ENCODE measurements at places on chromosomes 1 and 21.

DNA sequence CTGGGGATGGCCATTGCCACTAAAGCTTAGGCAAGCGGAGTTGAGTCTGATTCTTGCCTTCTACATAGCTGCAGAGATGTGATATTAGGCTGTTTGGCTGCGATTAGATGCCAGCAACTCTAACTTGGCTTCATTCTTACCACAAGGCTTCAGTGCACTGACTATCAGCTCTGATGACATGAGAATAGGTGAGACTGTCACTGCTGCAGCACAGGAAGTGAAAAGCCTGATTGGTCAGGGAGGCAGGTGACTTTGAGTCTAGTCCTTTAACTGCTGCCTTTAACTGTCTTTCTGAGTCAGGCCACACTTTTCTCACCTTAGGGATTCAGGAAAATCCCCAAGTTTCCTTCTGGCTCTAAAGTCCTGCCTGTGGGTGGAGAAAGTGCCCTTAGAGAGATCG lies 14.1 kb upstream of the PLXNA2 start:
- DNase-seq = no peak

DNA sequence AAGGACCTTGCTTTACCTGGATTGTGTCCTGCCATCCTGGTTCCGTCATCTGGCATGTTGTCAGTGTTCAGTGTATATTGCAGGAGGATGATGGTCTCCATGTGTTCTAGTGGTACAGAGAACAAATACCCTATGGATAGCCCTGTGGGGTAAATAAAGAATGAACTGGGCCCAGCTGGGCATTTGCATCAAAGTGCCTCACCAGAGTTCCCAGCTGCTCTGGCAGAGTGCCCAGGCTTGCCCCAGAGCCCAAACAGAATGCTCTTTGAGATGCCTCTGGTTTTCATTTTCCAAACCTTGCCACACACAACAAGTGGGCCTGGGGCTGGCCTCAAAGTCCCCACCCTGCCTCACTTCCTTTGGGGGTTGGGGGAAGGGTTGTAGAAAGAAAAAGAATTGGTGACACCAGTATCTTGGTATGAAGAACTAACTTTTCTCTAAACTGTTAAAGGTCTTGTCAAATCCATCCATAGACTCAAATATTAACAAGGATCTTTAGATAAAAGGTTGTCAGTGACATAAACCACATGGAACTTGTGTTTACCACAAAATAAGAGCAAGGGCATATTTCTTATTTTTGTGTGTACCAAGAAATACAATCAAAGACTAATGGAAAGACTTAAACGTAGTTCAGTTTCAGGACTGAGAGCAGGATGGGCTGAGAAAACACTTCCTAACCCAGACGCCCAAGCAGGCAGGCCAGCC lies 82.2 kb downstream of the LMO4 start:
- DNase-seq = no peak

- peak; percentile 77 for DNase-seq
Observed at GRCh38 chr1:181094416-181095212, 6.1 kb downstream of the IER5 start.

- DNase-seq = no peak
Observed at GRCh38 chr1:219790834-219791615, 137.3 kb downstream of the SLC30A10 start.

DNA sequence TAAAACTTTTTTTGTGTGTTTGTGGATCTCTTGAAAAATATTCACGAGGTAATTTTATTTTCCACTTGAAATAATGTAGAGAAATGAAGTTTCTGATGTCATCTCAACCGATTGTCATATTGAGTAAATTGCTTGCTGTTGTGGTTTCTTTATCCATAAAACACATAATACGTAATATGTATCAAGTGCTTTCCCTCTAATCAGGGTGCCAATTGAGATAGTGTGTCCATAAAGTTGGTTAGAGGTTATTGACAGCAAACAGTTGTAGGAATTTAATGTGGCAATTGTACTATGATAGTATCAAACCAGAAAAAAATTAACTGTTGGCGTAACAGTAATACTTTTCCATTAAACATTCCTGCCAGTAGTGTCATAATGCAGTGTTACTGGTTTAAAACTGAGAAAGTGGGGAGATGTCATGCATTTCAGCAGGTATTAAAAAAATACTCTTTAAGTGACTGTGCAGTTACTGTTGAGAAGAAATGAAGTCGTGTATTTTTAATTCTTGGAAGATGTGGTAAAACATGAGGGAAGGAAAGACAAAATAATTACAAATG lies 38.3 kb downstream of the USP25 start:
- no peak for DNase-seq

DNA sequence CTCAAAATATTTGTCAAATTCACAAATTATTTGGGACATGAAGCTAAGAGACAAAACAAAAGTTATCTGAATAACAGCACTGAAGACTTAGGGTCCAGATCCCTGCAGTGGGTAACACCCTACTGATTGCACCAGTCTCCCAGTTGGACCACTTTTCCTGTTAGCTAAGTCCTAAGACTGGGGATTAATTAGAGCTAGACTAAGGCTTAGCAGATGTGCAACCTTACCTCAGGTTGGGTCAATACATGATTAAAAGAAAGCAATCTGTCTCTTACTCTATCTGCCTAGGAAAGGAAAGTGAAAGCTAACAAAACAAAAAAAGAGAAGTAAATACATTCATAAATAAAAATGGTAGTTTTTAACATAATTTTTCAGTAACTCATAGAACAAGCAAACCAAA lies 737.2 kb upstream of the CHRM3 start:
- no peak for DNase-seq

DNA sequence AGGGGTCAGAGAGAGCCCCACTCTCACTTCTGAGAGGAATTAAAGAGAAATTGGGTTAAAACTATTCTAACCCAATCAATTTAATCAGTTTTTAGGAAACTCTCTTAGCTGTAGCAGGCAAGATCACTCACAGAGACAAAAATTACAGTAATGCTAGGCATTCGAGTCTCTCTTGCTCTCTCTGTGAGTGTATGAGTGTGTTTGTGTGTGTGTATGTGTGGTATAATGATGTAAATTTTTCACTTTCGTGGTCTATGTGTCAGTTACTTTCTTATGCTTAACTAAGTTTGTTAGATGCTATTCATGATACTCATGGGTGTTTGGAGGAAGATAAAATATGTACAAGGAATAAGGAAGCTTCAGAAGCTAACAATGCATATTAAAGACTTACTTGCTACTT lies 131.3 kb downstream of the FASLG start:
- DNase-seq = no peak

GRCh38 chr1:8239306-8240023 lies 78.4 kb upstream of the SLC45A1 start:
- peak; percentile 82 for DNase-seq

GRCh38 chr21:46664316-46664995 lies 29.0 kb downstream of the PRMT2 start:
- no peak for DNase-seq

DNA sequence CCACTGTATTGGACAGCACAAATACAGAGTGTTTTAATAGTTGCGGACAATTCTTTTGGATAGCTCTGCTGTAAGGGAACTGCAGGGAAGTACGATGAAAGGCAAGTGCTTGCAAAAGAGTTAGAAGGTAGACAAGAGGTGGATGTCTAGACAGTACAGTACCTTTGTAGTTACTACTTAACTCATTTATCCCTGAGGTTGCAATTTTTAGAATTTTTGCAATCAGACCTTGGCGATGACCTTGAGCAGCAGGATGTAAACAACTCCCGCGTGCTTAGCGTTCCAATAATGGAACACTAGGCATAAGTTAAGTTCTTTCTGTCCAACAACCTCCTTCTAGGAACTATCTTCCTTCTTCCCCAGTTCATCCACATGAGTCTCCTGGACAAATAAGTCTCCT lies 1.9 kb upstream of the SYT14 start:
- DNase-seq = no peak

- no peak for DNase-seq
Observed at GRCh38 chr1:119623678-119624077, 24.4 kb downstream of the ZNF697 start.

DNA sequence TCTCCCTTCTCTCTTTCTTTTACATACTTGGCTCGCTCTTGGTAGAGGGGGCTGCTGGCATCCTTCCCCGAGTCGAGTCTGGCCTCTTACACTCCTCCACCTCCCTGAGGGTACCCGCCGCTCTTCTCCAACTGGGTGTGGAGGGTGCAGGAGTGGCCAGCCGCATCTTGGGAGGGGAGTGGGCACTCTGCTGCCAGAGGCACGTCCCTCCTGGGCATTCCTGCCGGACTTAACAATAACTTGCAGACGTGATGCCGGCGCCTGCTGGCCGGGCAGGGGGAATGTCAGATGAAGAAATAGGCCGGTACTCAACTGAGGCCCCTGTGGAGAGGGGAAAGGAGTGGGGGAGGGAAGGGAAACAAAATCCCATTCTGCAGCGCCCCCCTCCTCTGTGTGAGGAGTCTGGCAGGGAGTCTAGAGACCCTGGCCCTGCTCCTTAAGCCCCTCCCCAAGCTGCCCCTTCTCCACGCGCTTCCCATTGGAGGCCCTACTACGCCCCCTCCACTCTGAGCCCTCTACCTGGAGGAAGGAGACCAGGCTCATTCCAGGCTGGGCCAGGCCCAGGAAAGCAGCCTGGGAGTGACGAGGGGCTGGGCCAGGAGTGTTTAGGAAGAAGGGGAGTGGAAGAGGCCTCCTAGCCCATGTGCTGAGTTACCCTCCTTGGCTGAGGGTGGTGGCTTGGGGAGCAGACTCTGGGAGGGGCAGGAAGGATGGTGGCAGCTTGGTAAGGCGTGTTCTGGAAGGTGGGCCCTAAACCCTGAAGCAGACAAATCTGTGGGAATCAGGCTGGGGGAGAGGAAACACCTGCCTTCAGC lies 1.8 kb downstream of the ATP2B4 start:
- DNase-seq = peak; percentile 56

DNA sequence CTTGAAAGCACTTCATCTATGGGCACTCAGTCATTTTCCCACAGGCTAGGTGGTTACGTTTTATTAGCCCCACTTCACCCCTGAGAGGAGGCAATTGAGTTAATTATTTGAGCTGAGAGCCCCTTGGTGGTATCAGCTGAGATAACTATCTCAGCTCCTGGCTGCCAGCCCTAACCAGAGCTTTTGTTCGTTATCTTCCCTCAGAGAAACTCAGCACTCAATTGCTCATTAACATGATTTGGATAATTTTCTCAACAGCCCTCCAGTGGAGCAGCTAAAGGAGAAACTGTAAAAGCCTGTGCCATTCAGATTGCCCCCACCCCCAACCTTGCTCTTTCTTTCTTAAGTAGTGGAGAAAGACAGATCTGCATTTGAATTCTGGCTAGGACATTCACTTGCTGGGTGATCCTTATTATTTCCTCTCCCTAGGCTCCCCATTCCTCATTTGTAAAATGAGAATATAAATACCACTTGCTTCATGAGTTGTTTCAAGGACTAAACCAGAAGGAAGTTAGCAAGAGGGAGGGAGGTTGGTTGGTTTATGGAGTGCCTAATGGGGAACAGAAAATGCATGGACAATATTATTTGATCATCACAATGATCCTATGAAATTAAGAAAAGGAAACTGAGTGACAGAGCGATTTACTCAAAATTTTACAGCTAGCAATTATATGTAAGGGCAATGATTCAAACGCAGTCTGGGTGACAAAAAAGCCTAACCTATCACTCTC lies 218.7 kb upstream of the FGGY start:
- DNase-seq = no peak

- DNase-seq = peak; percentile 15
Observed at GRCh38 chr1:177355575-177355974, 184.8 kb downstream of the BRINP2 start.

DNA sequence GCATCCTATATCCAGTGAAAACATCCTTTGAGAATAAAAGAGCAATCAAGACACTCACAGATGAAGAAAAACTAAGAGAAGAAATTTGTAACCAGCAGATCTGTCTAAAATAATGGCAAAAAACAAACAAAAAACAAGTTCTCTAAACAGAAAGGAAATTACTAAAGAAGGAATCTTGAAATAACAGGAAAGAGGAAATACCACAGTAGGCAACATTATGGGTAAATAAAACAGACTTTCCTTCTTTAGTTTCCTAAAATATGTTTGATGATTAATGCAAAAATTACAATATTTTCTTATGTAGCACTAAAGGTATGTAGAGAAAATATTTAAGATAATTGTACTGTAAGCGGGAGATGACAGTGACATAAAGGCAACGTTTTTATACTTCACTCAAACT lies 23.5 kb downstream of the SLC19A1 start:
- no peak for DNase-seq

DNA sequence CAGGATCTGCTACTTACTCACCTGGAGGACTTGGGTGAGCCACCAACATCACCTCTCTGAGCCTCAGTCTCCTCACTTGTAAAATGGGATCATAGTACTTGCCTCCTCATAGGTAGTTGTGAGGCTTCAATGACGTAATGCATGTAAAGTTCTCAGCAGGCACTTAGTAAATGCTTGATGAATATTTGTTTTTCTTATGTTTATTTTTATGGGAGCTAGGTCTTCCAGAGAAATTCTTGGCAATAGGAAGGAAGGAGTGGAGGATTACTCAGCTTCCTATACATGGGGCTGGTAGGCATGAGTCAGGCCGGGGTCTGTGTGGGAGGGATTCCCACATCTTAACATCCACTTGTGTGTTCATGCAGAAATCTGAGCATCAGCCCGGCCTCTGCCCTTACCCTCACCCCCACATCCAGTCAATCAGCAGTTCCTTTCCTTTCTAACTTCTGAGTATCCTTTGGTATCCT lies 95.4 kb upstream of the USP24 start:
- peak; percentile 99 for DNase-seq

- DNase-seq = no peak
Observed at GRCh38 chr1:47783638-47784496, 213.3 kb downstream of the TRABD2B start.

DNA sequence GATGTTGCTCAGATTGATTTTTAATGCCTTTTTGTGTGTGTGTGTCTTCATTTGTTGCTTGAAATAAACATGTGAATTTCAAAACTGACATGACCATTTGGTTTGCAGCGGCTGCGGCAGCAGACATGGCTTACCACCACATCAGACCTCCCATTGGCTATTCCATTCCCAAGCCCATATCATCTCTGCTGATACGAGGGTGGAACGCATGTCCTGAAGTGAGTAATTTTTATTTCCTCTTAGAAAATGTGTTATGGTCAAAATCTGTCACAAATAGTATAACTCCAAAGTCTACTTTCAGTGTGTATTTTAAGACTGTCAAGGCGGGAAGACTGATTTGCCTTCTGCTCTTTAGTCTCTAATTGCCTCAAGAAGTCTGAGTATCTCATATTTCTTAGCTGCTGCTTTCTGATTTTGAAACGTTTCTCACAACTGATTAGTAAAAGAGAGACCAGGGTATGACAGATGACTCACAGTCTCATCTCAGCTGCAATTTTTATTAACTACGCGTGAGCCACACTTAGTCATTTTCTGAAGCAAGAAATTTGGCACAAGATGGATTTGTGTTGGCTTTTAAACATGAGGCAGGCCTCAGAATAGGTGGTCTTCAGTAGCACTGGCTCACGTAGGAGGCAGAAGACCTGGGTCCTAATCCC lies 49.0 kb downstream of the LRRC53 start:
- peak; percentile 60 for DNase-seq

All from HCEC 1CT (cell line).